Hepatocyte (in vitro differentiated cells): ENCODE measurements at places on chromosomes 11 and 22. TPM values are rescaled to one million over a fixed set of nuclear protein-coding genes. Genes with fewer than 3 reads are reported as not detected.

The APOL4 gene
- 1.0 and 2.8 TPM in 2 replicates for total RNA-seq

- H3K36me3 ChIP-seq, result no peaks in the 10 kb centered on the region
- H3K4me3 ChIP-seq, result no peak overlapping the region
These were observed 57.6 kb upstream of the B3GAT1 start for GRCh38 chr11:134469627-134470026.

The SOX6 gene
- 75.7 and 90.4 TPM in 2 replicates for total RNA-seq

DNA sequence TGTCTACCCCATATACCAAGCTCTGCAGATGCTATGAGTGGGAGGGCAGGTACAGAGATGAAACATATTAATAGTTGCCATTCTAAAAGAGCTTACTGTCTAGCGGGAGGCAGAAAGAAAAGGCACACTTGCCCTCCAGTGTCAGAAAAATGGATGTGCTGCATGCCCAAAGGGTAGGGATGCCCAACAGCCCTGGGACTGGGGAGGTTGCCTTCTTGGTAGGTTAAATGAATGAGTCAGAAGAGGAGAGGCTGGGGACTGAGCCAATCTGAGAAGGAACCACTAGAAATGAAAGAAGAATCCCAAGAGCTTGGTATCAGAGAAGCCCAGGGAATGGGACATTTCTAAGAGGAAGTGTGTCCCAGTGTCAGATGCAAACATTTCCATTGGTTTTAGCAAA, 1.2 kb downstream of the BIRC3 start:
- no peak for DNase-seq
- peaks cover 9% of the 10 kb centered on the region for H3K4me1 ChIP-seq
- H3K36me3 ChIP-seq, result no peaks in the 10 kb centered on the region
- H3K27ac ChIP-seq, result no peak overlapping the region

DNA sequence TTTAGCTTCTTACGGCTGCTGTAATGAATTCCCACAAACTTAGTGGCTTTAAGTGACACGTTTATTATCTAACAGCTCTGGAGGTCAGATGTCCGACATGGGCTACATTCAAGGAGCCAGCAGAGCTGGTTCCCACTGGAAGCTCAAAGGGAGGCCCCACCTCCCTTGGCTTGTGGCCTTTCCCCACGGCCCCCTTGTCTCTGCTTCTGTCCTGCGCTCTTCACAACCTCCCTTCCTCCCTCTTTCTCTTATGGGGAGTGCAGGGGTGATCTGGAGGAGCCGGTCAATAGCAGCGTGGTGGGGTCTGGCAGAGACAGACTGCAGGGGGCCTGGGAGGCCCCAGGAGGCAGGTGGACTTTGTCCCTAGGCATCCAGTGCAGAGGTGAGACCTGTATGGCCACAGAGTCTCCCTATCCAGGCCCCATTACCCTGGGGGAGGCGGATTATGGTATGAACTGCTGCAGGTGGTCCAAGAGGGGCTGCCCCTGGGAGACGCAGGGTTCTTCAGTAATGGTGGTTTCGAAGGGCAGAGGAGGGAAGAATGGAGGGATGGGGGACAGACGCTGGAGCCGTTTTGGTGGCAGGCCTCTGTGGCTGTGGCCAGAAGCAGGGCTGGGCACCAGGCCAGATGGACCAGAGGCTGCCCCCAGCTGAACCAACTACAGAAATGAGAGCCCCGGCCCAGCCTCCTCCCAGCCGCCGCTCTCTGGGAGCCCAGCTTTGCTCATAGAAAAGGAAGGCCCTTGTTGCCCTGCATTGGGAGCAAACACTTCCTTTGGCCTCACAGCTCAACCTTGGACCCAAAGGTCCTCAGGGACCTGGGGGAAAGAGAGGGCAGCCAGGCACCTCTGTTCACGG, 30.7 kb upstream of the KCNQ1OT1 start:
- H3K4me3 ChIP-seq, result no peak overlapping the region
- H3K27ac ChIP-seq, result peak overlapping the region; percentile 63
- H3K4me1 ChIP-seq, result peaks cover 45% of the 10 kb centered on the region
- no peak for DNase-seq
- H3K36me3 ChIP-seq, result no peaks in the 10 kb centered on the region

DNA sequence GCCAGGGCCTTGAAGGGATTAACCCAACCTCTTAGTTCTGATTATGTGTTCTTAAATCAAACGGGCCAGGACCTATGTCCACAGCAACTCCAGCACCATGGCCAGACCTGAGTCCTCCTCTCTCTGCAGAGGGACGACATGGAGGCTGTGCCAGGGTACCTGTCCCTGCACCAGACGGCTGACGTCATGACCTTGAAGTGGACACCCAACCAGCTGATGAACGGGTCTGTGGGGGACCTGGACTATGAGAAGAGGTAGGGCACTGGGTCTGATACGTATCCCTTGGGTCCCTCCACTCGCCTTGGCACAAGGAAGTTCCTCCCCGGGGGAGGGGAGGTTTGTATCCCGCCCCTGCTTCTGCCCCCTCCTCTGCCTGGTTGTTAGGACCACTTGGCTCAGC, 53.6 kb downstream of the SGSM1 start:
- no peaks in the 10 kb centered on the region for H3K4me1 ChIP-seq
- no peaks in the 10 kb centered on the region for H3K36me3 ChIP-seq
- no peak overlapping the region for H3K27ac ChIP-seq
- DNase-seq, result no peak
- H3K27me3 ChIP-seq, result no peaks in the 10 kb centered on the region

- no peak overlapping the region for H3K27ac ChIP-seq
- H3K4me3 ChIP-seq, result no peak overlapping the region
- H3K4me1 ChIP-seq, result peaks cover 18% of the 10 kb centered on the region
- H3K27me3 ChIP-seq, result no peaks in the 10 kb centered on the region
These were observed 91.2 kb downstream of the RPS6KA4 start for GRCh38 chr11:64450168-64450560.

The ACR gene
- not detected in 2 replicates for total RNA-seq

The PSMD13 gene
- total RNA-seq, result 80.8 and 91.8 TPM in 2 replicates

DNA sequence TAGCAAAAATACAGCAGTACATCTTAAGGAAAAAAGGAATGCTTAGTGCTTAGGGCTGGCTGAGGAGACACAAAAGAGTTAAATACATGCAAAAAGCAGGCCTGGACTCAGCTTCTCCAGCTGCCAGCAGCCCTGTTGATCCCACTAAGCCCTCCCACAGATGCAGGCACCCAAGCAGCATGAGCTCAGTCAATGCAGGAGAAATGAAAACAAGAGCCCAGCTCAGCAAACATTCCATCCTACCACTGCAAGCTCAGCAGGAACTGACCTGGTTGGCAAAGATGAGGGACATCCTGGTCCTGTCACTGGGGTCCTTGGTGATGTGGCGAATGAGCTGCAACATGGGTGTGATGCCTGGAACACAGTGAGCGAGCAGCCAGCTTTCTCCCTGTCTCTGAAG, 5.8 kb downstream of the CYB5R2 start:
- DNase-seq, result no peak
- H3K36me3 ChIP-seq, result no peaks in the 10 kb centered on the region
- H3K4me1 ChIP-seq, result peaks cover 18% of the 10 kb centered on the region
- no peak overlapping the region for H3K27ac ChIP-seq

The MRGPRE gene
- not detected in 2 replicates for total RNA-seq

The ELFN2 gene
- 0.20 and 0.53 TPM in 2 replicates for total RNA-seq
